ENCODE measurements at places on chromosomes 6 and 20. TPM values are rescaled to one million over a fixed set of nuclear protein-coding genes. Genes with fewer than 3 reads are reported as not detected.

DNA sequence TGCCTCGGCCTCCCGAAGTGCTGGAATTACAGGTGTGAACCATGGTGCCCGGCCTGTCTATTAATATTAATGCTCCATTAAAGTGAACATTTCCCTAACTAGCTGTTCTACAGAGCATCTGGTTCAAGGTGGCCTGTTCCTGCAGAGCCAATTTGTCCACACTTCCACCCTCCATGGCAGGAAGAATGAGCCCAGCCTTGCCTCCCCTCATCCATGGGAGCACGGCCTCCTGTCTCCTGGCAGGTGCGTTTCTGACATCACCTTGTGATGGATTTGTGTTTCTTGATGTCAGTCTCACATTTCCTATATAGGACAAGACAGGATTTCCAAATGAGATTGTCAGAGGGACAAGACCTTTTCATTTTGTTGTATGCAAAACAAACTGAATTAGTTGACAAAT lies 105.7 kb upstream of the FRMD1 start:
- DNase-seq, result no peak

GRCh38 chr20:46209930-46210671 lies 92.0 kb downstream of the CD40 start:
- DNase-seq, result no peak

The HDGFL1 gene
- not detected for total RNA-seq

The KHDC1L gene
- total RNA-seq, result not detected

- no peak for DNase-seq
Measured at GRCh38 chr6:14436592-14437132, 319.1 kb downstream of the CD83 start.

The HTR1E gene
- total RNA-seq, result not detected

GRCh38 chr6:150413781-150414281 lies 45.0 kb downstream of the IYD start:
- DNase-seq, result no peak

- DNase-seq, result no peak
Measured at GRCh38 chr6:161076181-161076677, 84.7 kb downstream of the MAP3K4 start.

The LY6G6F gene
- not detected for total RNA-seq

- DNase-seq, result no peak
Measured at GRCh38 chr6:164200071-164200470, 785.6 kb downstream of the QKI start.

- no peak for DNase-seq
Measured at GRCh38 chr20:38117635-38118034, 47.4 kb downstream of the TGM2 start.

DNA sequence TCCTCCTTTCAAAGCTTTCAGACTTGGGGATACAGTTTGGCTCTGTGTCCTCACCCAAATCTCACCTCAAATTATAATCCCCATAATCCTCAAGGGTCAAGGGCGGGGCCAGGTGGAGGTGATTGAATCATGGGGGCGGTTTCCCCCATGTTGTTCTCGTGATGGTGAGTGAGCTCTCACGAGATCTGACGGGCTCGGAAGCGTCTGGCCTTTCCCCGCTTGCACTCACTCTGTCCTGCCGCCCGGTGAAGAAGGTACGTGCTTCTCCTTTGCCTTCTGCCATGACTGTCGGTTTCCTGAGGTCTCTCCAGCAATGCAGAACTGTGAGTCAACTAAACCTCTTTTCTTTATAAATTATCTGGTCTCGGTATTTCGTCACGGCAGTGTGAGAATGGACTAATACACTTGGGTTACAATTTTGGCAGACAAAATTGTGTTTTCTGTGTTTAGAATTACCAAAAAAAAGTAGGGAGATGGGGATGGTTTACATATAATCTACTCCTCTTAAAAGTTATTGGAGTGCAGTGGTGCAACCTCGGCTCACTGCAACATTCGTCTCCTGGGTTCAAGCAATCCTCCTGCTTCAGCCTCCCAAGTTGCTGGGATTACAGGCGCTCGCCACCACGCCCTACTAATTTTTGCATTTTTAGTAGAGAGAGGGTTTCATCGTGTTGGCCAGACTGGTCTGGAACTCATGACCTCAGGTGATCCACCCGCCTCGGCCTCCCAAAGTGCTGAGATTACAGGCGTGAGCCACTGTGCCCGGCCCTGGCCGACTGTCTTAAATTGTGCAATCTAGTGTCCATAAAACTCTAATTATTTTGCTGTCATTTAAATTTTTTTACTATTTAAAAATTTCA lies 33.6 kb upstream of the PXDC1 start:
- DNase-seq, result no peak

DNA sequence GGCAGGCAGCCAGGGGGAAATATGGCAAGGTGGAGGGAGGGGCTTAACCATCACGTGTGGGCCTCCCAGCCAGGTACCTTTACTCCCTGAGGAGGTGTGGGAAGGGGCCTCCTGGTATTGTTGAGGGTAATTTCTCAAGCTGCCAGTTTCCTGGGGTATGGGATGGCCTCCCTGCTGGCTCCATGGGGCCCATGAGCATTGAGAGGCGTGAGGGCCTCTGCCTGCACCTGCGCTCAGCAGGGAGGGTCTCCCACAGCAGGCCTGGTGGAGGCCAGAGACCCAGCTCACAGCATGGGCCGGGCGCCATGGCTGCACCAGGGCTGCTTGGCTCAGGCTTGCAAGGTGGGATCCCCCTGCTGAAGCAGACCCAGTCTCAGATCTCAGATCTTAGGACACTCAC lies 113.0 kb downstream of the GRM4 start:
- no peak for DNase-seq

DNA sequence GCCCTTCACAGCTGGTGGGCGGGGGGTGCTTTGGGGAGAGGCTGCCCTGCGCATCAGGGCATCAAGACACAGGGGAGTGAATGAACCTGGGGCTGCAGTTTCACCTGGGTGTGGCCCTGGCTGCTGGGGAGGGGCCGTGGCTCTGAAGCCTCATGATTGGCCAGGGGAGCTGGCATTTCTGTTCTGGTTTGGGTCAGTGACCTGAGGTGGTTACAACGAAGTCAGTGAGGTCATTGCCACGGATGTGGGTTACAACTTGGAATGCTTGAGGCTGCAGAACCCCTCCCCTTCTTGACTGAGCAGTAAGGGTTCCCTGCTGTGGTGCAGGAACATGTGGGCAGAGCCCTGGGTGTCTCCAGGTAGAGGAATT lies 3.0 kb downstream of the TCEA2 start:
- DNase-seq, result no peak

DNA sequence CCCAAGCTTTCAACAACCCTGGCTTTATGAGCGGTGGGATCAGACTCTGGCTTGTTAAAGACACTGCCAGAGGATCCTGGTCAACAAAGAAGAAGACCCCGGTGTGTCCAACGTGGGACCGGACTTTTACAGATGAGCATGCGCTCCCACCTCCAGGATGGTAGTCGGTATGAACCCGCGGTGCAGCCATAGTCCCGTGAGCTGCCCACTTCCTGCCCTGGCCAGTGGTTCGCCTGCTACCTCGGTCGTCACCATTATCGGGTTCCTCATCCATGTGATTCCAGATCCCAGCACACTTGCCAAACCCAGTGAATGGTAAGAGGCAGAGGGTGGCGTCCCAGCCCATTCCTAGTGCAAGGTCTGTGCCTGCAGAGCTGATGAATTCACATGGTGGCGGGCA lies 112.7 kb downstream of the AGPAT4 start:
- DNase-seq, result peak; percentile 73

GRCh38 chr6:134261766-134262165 lies 56.1 kb downstream of the SGK1 start:
- DNase-seq, result no peak

Measured in mesenteric fat pad (tissue), 1 donor.